ENCODE measurements at places on chromosomes 7 and 10.

DNA sequence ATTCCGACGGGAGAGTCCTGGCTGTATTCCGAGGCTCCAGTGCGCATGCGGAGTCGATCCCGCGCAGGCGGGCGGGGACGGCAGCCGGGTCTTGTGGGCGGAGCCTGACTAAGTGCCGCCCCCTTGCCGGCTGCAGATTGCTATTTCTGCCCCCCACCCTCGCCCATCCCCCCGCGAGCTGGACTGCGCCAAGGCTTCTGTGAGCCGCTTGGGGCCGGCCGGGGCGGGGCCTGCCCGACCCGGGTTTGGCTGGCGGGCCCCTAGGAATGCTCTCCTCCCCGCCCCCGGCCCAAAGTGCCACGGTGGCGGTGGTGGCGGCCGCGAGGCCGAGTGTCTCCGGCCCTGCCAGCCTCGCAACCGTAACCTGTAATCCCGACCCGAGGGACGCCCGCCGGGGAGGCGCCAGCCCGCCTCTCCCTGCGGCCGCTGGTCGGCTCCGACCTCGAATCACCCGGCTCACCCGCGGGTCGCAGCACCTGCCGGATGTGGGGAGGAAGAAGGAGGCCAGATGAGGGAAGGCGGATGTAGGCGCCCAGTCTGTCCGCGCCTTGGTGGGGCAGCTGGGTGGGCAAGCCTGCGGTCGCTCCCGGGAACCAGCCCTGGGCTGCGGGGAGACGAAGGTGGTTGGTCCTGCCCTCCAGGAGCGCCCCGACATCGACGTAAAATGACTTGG lies 702 bp upstream of the KAZALD1 start:
- DNase-seq = peak; percentile 76

DNA sequence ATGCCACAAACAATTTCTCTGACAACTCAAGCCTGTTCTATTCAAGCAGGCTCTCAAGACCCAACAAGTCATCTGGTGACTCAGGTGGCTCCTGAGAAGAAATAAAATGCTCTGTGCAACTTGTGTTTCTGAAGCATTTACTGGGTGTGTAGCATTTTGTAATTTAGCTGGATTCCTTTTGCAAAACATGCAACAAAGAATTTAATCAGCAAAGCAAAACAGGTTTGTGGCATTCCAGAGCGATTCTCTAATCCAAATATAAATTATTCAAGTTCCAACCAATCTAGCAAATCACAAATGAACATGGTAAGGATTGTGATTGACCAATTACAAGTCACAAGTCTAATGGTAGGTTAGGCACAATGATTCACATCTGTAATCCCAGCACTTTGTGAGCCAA lies 39.8 kb upstream of the C10orf67 start:
- no peak for DNase-seq

DNA sequence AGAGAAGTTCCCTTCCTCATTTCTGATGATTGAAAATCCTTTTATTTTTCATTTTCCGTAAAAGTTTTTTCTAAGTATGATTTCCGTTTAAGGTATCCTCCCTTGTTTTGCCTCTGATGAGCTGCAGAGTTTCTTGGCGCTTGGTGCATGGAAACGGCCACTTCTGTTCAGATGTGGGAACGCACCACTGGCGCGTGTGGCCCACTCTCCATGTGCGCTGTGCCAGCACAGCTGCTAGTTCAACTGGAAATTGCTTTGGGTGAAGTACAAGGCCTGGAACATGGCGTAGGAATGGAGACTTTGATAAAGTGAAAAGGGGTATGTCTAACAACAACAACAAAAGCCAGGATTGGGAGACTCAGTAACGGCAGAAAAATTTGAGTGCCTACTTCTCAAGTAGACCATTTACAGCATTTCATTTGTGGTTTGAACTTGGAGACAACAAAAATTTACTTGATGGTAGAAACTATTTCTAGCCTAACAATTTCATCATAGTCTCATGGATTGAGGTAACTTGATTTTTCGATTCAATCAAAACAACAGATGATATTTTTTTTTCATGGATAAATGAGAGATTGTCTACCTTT lies 364.2 kb downstream of the SUGCT start:
- DNase-seq = no peak

DNA sequence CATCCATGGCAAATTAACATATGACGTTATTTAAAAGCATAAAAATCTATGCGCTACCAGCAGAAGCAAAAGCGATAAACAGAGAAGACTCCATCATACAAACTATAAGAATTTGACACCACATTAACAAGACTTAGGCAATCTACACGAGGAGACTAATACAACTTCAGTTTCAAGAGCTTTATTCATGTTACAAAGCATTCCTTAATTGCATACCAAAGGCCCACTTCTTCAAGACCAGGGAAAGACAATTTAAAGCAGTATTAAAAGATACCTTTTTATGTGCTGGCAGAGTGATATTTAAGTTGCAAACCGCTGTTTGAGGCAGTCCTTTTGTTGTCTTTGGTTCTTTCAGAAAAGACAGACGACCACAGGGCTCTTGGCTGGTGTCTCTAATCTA lies 176.0 kb upstream of the CCDC6 start:
- DNase-seq = no peak

GRCh38 chr10:35422228-35422627 lies 85.9 kb downstream of the CCNY start:
- no peak for DNase-seq

DNA sequence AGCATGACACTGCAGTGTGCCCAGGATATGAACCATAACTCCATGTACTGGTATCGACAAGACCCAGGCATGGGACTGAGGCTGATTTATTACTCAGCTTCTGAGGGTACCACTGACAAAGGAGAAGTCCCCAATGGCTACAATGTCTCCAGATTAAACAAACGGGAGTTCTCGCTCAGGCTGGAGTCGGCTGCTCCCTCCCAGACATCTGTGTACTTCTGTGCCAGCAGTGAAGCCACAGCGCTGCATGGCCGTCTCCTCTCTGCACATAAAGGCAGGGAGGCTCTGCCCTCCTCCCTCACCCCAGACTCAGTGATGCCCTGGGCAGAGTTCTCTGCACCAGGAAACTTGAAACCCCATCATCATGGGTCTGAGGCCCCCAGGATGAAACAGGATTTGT lies 70.7 kb upstream of the PRSS58 start:
- no peak for DNase-seq

DNA sequence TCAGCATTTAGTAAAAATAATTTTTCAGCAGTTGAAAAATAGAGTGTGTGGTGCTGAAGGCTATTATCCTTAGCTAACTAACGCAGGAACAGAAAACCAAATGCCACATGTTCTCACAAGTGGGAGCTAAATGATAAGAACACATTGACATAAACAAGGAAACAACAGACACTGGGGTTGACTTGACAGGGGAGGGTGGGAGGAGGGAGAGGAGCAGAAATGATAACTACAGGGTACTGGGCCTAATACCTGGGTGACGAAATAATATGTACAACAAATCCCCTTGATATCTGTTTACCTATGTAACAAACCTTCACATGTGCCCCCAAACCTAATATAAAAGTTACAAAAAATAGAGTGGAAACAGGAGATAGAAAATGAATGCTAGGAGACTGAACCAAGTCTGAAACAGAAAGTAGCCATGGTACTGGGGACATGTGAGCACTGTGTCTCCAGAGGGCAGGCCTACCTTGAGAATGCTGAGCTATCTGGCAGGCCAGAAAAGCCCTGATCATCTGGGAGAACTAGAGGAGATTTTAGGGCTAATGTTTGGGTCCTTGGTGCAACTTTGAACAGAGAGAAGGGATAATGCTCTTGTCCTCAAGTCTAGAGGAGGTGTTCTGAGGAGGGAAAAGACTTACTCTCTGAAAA lies 4.7 kb upstream of the EFCAB10 start:
- no peak for DNase-seq

GRCh38 chr10:109894516-109894915 lies 28.8 kb downstream of the XPNPEP1 start:
- no peak for DNase-seq

DNA sequence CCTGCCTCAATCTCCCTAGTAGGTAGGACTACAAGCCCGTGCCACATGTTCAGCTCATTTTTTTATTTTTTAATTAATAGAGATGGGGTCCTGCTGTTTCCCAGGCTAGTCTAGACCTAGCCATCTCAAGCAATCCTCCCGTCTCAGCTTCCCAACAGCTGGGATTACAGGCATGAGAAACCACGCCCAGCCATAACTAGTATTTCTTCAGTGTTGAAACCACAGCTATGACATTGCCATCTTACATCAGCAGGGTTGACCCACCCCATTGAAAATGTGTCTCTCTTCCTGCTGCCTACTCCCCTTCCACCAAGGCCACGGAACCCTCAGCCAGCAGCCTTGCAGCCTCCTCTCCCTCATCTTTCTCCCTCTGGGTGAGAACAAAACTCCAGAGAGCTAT lies 62.1 kb upstream of the ZNF746 start:
- DNase-seq = no peak

- DNase-seq = no peak
These were observed 30.3 kb downstream of the YKT6 start for GRCh38 chr7:44231088-44231487.

GRCh38 chr7:67021260-67021659 lies 24.6 kb downstream of the TYW1 start:
- DNase-seq = no peak

GRCh38 chr10:88990384-88991160 lies at the start of gene FAS:
TSS of gene FAS (plus strand) at chr10:88990798. CDS start at chr10:88990877, 79 bp downstream.
- DNase-seq = peak; percentile 76

DNA sequence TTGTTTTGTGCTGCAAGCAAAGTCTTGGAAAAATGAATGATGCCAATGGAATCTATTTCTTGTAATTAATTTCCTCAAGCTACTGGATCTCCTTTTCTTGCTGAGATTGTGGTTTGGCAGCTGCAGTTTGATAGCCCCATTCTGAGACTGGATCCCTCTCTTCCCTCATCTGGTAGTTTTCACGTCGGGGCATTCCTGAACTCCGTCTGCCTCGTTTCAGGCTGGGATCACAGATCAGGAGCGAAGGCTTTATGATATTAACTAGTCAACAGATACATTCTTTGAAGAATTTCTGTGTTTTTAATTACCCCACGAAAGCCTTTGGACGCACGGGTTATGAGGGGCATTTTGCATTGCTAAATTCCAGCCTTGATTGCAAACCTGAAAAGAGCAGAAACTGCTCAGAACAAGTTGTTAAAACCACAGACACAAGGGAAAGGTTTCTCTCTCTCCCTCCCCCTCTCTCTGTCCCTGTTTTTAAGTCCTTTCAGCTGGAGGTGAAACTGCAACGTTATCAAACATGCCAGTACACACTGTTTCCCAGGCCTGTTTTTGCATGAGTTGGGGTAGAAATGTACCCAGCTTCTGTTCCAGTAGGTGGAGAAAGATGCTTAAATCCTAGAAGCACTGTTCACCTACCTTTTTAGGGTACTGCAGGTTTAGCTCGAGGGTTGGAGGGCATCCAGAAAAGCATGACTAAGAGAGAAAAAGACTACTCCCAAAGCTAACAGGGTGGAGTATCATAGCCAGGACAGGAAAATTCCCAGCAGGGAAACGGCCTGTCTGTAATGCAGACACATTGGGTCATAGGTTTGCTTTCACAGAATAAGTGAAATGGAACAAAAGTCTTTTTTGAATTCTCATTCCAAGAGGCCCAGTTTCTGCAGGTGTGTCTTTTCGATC lies 124.3 kb downstream of the CUX1 start:
- no peak for DNase-seq

DNA sequence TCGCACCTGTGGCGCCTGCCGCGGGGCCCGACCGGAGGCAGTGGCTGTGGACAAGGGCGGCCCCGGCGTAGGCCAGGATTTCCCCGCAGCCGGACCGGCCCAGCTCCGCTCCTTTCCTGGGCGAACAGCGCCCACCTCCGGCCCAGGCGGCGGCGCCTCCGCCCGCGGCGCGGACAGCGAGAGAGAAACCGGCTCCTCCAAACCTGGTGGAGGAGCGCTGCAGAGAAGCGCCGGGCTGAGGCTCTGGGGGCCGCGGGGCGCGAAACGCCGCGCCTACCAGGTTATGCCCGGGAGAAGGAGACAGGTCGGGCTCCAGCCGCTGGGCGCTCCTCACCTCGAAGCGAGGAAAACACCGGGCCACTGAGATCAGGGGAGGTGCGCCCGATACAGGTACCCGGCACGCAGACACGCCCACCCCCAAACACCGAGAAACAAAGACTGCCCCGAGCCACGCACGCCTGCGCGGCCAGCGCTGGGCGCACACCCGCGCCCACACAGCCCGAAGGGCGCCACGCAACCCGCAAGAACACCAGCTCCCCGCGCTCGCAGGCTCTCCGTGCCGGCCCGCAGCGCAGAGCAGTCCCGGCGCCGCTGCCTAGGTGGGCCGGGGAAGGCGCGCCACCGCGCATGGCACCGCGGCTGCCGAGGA lies 3.3 kb downstream of the GRID1 start:
- DNase-seq = no peak

GRCh38 chr10:19908991-19909696 lies 92.9 kb downstream of the PLXDC2 start:
- DNase-seq = no peak

GRCh38 chr7:103299660-103300059 lies 2.4 kb downstream of the PMPCB start:
- no peak for DNase-seq

- no peak for DNase-seq
These were observed 1153.4 kb upstream of the POT1 start for GRCh38 chr7:126083014-126083413.

GRCh38 chr10:1366322-1366691 lies 310.1 kb downstream of the WDR37 start:
- no peak for DNase-seq

DNA sequence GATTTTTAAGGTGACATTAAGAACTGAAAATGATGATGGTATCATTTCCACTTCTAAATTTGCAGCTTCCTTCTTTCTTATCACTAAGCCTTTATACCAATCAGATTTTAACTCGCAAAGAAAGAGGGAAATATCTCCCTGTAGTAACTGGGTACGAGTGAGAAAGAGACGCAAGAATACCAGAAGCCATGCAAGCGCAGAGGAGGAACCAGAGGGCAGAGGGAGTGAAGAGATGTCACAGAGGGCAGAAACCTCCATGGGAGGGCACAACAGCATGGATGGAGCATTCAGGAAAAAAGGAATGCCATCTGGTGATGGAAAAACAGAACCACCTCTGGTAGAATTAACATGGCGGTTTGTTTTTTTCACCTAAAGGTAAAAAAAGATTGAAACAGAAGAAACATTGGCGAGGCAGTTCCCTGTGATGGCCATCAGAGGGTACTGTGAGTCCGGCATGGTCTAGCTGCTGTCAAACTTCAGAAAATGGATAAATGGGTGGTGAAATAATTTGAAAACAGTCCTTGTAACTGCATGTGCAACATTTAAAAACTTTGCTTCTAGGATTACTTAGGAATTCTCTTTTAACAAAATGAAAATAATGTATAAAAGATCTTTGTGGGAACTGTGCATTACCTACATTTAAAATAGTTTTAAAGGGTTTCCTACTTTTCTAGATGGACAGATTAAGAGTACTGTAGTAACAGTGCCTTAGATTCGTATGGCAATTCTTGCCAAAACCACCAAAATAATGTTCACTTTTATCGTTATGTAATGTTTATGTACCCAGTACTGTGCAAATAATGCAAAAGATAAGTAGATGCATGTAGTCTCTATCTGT lies 91.8 kb downstream of the ARHGAP12 start:
- no peak for DNase-seq
